Panc1 (cell line): ENCODE measurements at places on chromosomes 6 and 20. TPM values are rescaled to one million over a fixed set of nuclear protein-coding genes. Genes with fewer than 3 reads are reported as not detected.

DNA sequence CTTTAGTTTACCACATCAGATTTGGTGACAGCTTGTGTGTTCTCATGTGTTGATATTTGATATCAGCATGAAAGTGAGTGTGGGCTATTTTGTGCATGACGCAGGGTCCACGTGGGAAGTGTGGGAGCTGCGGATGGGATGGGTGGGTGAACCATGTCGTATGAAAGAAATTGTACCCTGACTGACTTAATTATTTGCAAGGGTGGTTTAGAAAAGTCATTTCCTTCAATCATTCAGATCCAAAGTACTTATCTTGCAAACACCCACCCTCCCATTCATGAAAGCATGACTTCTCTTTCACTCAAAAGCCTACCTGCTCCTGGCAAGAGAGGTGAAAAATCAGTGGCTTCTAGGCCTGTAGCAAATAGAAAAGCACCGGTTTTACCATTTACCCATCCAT, 91.8 kb upstream of the BACH2 start:
- no peak for DNase-seq

- no peak for DNase-seq
Measured at GRCh38 chr20:41110930-41111577, 26.3 kb upstream of the PLCG1 start.

SYNDIG1 gene
- not detected for total RNA-seq

B3GALT4 gene
- total RNA-seq: 6.0 TPM

HLA-DOA gene
- total RNA-seq: 0.08 TPM

PTPRK gene
- 61.8 TPM for total RNA-seq

SAPCD1 gene
- total RNA-seq: 6.3 TPM

EGFL8 gene
- 11.1 TPM for total RNA-seq

FAM209B gene
- not detected for total RNA-seq

TUBB2B gene
- total RNA-seq: 22.7 TPM

SLC13A3 gene
- total RNA-seq: 0.31 TPM

NMBR gene
- not detected for total RNA-seq
